Iris pigment epithelial cell (primary cell): ENCODE measurements at places on chromosomes 5 and 9.

GRCh38 chr5:6236858-6237481 lies 141.4 kb downstream of the MED10 start:
- no peak for DNase-seq

- no peak for DNase-seq
Observed at GRCh38 chr9:74765481-74765971, 122.2 kb downstream of the TRPM6 start.

DNA sequence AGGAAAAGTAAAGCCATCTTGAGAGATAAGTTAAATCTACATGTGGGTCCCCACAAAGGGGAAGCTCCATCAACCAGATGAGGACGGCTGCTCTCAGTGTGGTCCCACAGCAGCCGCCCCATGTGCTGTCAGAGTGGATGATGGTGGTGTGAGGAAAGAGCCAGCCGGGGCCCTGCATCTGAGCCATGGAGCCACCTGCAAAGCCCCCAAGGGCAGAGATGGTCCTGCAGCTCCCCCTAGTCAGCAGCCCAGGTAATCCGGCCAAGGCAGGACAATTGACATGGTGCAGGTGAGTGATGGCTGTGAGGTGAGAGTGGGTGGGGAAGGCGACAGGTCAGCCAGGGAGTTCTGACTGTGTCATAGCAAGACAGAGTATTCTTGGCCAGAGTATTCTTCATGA lies 458.8 kb downstream of the ICE1 start:
- DNase-seq, result no peak

- DNase-seq, result peak; percentile 77
Observed at GRCh38 chr5:93022796-93023447, 558.1 kb downstream of the NR2F1-AS1 start.

- DNase-seq, result no peak
Observed at GRCh38 chr9:91065231-91066041, 263.8 kb downstream of the SYK start.

DNA sequence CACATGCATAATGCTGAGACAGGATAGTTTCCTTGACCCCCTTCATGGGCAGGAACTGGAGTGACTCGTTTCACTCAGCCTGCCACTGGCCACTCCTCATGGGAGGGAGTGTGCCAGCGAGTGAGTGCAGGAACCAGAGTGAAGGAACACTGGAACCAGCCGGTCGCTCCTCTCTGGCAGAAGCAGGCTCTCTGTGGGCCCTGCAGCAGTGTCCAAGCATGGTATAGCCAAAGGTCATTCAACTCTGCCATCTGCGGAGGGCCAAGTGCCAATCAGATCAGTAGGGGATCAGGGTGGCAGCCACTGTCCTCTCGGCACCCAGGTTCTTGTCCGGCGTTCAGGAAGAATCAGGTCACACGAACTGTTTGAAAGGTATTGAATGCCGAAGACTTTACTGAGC lies 169.3 kb upstream of the PPP1R2B start:
- DNase-seq, result no peak

- DNase-seq, result no peak
Observed at GRCh38 chr9:133275105-133276000, at the start of gene ABO. ABO (minus strand) TSS chr9:133275201.

GRCh38 chr9:109469646-109470358 lies 28.3 kb downstream of the PTPN3 start:
- DNase-seq, result peak; percentile 81

DNA sequence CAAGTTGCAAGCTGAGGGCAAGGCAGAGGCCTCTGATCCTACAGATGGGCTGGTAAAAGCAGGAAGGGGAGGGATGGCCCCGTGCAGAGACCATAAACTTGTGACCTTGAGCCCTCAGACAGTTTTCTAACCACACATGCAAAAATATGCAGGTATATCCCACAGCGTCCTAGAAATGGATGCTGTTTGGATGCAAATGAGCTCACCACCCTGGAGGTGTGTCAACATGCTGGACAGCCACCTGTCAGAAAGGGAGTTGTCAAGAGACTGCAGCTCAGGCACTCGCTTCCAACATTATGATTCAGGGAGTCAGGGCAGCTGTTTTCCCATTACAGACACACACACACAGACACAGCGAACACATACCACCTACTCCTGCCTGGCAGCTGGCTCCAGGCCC lies 97.3 kb upstream of the PANK3 start:
- no peak for DNase-seq

DNA sequence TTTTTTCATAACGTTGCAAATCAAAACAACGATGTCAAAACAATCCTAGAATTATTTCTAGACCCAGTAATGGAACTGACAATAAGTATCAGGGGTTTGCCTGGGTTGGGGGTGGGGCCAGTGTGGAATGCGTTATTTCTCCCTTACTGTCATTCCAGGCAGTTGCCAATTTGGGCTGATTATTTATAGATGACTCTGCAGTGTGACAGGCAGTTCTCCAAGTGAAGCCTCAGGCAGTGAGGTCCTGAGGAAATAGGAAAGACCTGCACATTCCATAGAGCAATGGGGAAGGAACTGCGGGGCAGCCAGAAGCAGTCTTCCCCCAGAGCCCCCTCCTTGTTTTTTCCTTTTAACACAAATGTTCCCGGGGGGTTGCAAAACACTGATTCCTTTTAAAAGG lies 179.0 kb downstream of the YTHDC2 start:
- no peak for DNase-seq

DNA sequence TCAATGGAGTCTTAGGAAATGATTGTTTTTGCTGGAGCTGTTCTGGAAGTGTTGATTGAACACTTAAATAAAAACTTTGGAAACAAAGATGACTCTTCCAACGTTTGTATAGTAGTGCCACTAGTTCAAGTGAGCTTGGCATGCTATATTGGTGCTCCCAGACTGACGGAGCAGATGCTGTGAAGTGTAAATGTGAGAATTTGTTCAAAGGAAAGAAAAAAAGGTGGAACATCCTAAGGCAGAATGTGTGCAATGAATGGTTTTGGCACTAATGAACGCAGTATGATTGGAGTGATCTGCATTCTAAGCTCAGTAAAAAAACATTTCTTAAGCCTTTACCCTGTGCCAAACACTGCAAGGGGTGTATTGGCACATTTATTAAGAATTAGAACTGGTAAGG lies 69.8 kb downstream of the ZNF474 start:
- DNase-seq, result no peak

DNA sequence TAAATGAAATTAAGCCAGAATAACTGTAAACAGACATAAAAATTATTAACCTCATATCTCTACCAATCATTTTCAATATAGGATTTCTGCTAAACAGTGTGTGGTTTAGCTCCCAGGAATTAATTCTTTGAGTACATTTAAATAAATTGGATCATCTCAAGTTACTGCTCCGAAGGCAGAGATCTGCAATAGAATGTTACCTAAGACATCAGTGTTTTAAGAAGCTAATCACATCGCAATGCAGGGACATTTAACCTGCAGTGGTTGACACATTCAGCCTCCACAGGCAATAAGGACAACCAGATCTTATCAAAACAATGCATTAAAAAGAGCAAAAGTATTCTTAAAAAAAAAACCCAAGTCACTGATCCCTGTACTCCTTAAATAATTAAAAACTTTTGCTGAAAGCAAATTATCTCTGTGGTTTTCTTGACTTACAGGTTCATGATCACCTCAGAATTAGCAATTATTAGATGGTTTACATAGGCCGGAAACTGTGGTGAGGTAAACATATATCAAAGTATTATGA lies 45.7 kb downstream of the PRDM6 start:
- no peak for DNase-seq

- no peak for DNase-seq
Observed at GRCh38 chr5:89444088-89444487, 561.1 kb upstream of the MEF2C start.

DNA sequence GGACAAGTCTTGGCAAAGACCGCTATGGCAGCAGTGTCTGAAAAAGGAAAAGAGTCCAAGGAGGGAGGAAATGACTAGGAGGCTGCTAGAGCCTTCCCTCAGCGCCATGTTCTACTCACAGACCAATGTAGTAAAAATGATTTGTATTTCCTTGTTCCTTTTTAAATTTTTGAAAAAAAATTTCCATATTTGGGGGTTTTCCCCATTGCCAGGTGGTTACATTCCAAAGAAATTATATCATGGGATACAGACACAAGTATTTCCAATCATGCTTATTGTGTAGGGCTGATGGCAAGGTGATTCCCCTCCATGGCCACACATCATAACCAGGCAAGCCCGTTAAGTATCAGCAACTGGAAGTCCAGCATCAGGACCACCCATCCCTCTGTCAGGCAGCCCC lies 138.2 kb downstream of the PIP5K1B start:
- no peak for DNase-seq

DNA sequence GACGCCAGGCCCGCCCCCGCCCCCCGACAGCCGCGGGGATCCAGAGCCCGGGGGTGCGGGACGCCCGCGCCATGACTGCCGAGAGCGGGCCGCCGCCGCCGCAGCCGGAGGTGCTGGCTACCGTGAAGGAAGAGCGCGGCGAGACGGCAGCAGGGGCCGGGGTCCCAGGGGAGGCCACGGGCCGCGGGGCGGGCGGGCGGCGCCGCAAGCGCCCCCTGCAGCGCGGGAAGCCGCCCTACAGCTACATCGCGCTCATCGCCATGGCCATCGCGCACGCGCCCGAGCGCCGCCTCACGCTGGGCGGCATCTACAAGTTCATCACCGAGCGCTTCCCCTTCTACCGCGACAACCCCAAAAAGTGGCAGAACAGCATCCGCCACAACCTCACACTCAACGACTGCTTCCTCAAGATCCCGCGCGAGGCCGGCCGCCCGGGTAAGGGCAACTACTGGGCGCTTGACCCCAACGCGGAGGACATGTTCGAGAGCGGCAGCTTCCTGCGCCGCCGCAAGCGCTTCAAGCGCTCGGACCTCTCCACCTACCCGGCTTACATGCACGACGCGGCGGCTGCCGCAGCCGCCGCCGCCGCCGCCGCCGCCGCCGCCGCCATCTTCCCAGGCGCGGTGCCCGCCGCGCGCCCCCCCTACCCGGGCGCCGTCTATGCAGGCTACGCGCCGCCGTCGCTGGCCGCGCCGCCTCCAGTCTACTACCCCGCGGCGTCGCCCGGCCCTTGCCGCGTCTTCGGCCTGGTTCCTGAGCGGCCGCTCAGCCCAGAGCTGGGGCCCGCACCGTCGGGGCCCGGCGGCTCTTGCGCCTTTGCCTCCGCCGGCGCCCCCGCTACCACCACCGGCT lies 1.0 kb downstream of the FOXE1 start:
- peak; percentile 25 for DNase-seq

DNA sequence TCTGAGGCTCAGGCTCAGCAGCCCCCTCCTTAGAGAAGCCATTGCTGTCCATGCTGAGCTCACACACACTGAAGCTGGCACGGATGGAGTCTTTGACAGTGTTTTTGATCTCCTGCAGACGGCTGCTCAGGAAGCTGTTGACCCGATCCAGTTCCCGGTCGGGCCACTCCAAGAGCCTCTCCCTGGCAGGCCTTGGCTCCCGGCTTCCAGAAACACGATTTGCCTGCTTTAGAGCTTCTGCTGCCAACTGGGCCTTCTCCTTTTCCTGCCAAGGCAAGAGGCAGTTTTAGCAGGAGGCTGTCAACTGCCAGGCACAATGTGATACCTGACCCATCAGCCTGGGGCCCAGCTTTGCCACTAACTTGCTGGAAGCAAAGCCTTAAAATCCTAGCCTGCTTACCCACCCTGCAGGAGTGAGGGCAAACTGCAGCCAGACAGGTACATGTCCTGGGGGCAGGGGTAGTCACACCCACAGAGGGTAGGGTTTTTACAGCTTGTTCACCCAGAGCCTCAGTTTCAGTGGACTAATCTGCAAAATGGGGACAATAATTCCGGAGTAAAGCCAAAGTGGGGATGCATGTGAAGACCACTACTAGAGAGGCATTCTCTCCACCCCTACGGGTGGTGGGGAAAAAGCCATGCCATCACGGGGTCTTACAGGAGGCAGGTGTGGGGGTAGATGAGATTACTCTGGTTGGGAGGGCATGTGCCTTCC lies 8.3 kb upstream of the DDX41 start:
- DNase-seq, result no peak

GRCh38 chr5:82772281-82772680 lies 304.9 kb downstream of the TMEM167A start:
- DNase-seq, result no peak
